ENCODE measurements at places on chromosomes 4 and X. TPM values are rescaled to one million over a fixed set of nuclear protein-coding genes. Genes with fewer than 3 reads are reported as not detected.

RPA4 gene
- total RNA-seq = not detected

CTAG1B gene
- not detected for total RNA-seq

GLRA3 gene
- not detected for total RNA-seq

LONRF3 gene
- not detected for total RNA-seq

MEPE gene
- total RNA-seq = not detected

PRSS48 gene
- total RNA-seq = not detected

FAM47C gene
- not detected for total RNA-seq

FUNDC2 gene
- 61.9 TPM for total RNA-seq

ETNPPL gene
- total RNA-seq = not detected

TCP11X2 gene
- not detected for total RNA-seq

PHEX gene
- 0.05 TPM for total RNA-seq

GRCh38 chr4:12137575-12137974 is 708.9 kb upstream of the HS3ST1 start:
- DNase-seq = no peak

DNA sequence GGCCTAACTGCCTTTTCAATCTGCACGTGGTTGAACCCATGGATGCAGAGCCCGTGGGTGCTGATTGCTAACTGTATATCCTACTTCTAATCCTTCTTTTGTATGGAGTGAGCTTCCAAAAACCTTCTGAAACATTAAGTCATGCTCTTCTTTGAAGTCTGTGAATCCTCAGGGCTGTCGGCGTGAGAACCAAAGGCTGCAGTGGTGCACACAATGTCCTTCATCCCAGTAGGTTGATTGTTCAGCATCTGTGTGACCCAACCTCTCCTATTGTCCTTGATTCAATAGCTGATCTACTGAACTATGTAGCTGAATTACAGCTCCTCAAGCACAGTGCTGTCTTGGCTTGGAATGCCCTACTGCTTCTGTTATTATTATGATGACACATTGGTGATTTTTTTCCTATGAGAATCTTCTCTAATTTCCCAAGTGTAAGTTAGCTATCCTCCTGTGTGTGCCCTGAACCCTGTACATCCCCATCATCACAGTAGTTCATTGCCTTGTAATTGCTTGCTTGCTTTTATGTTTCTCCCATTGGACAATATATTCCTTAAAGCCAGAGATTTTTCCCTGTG is 294.6 kb downstream of the TRIML1 start:
- DNase-seq = no peak

DNA sequence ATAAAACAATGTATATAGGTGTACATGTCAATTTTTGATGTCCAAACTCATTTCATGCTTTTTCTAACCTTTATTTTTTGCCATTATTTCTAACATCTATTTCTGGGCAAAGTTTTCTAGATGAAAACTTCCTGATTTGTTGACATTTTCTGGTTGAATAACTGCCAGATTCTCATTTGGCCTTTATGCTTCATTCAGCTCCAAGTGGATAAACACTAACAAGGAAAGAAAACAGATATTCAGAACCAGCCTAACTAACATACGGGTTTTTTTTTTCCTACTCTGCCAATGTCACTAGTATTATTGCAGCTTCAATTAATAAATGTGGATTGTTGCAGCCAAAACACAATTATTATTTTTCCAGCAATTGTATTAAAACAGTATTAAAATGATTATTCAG is 50.9 kb upstream of the RAP1GDS1 start:
- DNase-seq = no peak

GRCh38 chrX:84064164-84064563 is 123.8 kb downstream of the RPS6KA6 start:
- no peak for DNase-seq

DNA sequence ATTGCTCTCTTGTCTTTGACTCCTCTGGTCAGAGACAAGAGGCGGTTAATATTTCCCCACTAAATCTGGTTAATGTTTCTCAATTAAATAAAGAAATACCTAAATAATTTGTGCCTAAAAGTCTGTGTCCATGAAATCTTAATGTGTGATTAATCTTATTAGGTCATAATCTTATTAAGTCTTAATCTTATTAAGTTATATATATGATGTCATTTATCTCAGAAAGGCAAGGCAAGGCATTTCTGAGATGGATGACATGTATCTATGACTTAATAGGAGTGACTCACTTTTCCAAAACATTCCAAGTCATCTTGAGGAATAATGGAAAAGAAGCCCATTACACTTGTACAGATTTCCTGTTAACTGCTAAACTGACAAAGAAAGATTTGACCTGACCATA is 74.7 kb downstream of the TRAM1L1 start:
- no peak for DNase-seq

GRCh38 chr4:87121341-87122065 is 98.9 kb downstream of the KLHL8 start:
- DNase-seq = peak; percentile 69

DNA sequence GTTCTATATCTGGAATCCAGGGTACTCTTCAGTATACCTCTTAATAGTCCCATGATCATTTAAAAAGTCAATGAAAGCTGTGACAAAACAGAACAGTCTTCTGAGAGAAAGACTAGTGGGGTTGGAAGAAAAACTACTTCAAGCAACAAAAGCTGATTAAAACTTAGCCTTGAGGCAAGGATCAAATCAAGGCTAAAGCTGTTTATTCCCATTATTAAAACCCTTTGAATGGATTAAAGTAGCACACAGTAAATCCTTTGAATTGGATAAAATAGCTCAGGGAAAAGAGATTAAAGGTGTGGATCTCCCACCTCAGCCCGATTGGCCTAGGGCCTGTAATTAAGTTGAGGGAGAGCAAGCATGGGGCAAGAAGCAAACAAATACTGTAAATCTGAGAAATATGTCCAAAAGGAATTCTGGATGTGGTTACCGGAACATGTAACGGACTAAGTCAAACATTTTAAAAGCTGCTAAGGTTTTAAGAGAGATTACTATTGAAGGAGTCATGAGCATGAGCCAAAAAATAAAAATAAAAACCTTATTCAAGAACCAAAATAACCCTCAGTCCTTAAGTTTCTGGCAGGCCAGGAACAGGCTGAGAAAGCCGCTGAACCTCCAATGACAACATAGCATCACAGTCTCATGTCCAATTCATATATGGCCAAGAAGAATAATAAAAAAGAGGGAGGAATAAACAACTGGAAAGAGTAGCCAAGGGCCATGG is 257.3 kb upstream of the NEIL3 start:
- DNase-seq = no peak

DNA sequence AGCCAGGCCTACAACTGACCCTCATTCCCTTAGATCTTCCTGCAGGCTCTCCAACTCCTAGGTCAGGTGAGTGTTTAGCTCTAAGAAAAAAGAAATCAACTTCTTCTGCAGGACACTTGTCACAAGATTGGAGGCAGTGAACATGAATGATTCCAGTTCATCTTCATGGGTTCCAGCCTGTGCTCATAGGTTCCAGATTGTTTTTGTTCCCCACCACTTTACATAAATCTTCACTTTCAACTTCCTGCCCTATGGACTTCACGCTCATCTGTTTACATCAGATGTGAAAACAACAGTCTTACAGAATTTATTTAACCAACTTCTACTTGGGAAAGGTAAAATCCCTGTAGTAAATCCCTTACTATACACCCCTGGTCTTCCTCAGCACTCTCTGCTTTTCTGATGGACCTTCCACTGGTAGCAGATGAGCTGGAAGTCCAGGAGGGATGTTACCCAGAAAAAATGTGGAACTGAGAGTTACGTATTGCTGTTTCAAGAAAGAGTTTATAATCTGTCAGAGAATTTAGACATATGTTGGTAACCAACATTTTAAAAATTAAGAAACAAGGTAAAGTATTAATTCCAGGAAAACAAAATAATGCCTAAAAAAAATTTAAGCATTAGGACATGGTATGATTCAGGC is 62.4 kb downstream of the ANAPC10 start:
- DNase-seq = no peak

DNA sequence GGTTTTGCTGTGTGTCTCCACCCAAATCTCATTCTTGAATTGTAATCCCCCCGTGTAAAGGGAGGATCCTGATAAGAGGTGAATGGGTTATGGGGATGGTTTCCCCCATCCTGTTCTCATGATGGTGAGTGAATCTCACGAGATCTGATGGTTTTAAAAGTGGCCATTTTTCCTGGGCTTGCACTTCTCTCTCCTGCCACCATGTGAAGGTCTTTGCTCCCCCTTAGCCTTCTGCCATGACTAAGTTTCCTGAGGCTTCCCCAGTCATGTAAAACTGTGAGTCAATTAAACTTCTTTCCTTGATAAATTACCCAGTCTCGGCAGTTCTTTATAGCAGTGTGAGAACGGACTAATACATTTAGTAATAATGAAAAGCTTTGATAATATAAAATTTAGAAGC is 46.9 kb downstream of the ANTXR2 start:
- no peak for DNase-seq

GRCh38 chrX:107935200-107935599 is 47.0 kb downstream of the TEX13B start:
- no peak for DNase-seq

DNA sequence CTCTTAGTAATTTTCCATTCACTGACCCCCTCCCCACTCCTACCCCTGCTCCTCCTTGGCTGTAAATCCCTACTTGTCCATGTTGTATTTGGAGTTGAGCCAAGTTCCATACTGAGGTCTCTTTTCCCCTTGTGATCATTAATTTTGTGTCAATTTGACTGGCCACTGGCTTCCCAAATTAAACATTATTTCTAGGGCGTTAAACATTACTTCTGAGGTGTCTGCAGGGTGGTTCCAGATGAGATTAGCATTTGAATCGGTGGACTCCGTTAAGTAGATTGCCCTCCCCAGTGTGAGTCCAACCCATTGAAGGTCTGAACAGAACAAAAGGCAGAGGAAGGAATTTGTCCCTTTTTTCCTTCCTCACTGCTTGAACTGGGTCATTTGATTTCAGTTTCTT is 25.7 kb downstream of the SLC39A8 start:
- no peak for DNase-seq

DNA sequence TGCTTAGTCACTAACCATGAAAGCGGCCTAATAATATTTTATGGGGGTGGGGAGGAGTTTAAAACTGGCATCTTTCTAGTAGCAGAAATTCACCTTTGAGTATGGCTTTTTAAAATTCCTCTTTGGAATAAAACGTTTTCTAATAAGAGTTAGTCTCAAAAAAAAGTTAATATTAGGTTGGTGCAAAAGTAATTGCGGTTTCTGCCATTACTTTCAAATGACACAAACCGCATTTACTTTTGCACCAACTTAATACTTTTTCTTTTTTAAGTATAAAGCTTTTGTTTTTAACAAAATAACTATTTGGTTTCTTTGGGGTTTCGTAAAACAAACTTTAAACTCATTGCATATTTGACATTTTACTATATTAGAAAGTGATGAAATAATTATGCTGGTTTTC is 68.4 kb downstream of the FBXO8 start:
- no peak for DNase-seq

GRCh38 chr4:140695483-140695882 is 60.7 kb downstream of the TBC1D9 start:
- DNase-seq = no peak

DNA sequence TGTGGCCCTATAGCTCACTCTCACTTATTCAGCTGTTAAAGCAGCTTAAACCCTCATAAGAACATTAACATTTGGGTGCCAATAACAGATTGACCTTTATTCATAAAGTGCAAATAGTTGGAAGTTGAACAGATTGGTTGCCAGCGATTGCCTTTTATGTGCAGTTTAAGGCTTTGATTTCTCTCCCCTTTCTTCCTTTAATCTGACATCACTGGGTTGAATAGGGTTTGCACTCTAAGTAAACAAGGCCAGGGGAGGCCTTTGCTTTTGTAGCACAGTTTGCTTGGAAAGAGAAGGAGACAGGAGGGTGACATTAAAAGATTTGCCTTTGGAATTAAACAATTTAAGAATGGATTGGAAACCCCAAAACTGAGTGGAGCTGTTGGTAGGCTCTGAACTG is 114.3 kb downstream of the NKX6-1 start:
- no peak for DNase-seq

GRCh38 chr4:184648313-184649025 is 778 bp downstream of the CASP3 start:
- peak; percentile 47 for DNase-seq

- DNase-seq = no peak
These were observed 674 bp upstream of the DIAPH2 start for GRCh38 chrX:96683997-96684338.

All from MG63 (cell line).